ENCODE measurements at places on chromosomes 6 and 20. TPM values are rescaled to one million over a fixed set of nuclear protein-coding genes. Genes with fewer than 3 reads are reported as not detected.

Gene NRSN1
- total RNA-seq, result not detected

Gene FAM209B
- total RNA-seq, result not detected

Gene RNF182
- total RNA-seq, result not detected

Gene TTK
- total RNA-seq, result 51.2 TPM

Gene TRDN
- total RNA-seq, result not detected

Gene RARS2
- total RNA-seq, result 21.0 TPM

Gene C6orf52
- 0.81 TPM for total RNA-seq

Gene ADTRP
- not detected for total RNA-seq

Gene DSP
- total RNA-seq, result 0.07 TPM

Gene PKIB
- total RNA-seq, result not detected

Gene ASIP
- not detected for total RNA-seq
